ENCODE measurements at places on chromosomes 12 and 14.

DNA sequence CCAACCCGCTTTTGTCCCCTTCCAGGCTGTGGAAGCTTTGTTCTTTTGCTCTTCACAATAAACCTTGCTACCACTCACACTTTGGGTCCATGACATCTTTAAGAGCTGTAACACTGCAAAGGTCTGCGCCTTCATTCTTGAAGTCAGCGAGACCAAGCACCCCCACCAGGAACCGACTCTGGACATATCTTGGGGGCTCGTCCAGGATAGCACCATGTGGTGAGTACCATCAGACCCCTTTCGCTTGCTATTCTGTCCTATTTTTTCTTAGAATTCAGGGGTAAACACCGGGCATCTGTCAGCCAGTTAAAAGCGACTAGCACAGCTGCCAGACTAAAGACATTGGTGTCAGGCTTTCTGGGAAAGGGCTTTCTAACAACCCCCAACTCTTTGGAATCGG is 137.6 kb upstream of the PPFIA2 start:
- DNase-seq: no peak

DNA sequence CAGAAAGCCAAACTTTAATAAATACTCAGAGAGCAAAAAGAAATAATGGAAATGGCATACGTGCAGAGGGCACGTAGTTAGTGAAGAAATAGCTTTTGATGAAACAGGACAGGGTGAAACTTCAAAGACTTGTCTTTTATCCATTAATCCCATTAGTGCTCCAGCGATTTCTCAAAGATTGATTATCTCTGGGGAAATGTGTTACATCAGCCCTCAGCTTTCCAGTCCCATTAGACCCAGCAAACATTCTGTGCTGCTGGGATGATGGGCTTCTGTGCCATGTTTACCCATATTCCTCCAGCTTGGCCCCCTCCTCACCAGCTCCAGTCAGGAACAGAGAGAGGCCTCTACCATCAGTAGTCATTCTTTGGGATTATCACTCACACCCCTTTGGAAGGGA is 113.1 kb downstream of the CACNA1C start:
- DNase-seq: no peak

DNA sequence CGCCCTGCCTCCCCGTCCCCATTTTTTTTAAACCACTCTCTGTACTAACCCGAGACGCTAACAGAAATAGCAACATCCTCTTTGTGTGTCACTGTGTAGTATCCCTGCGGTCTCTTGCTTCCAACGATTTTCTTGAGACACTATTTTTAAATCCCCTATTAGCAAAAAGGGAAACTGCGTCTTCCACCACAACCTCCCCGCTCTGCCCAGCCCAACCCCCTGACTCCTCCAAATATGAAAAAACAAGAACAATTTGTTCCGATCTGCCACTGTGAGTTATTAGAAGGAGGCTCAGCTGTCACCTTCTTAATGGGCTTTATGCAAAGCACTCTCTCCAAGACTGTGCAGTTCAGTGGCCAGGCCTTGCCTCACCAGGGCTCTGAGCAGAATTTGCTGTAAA is 76.3 kb downstream of the MAP1LC3B2 start:
- no peak for DNase-seq

- no peak for DNase-seq
Observed at GRCh38 chr14:100748944-100749343, 22.3 kb downstream of the DLK1 start.

DNA sequence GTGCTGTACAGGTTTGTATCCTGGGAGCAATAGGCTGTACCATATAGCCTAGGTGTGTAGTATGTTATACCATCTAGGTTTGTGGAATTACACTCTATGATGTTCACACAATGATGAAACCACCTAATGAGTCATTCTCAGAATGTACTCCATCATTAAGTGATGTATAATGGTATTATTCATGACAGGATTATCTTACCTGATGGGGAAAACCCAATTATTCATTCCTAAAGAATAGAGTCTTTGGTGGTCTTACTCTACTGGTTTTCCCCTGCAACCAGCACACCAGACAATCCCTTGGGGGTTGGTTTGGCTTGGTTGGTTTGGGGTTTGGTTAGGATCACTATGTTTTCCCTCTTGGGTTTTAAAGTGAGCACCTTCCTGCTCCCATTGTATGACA is 12.6 kb upstream of the OR10P1 start:
- no peak for DNase-seq

DNA sequence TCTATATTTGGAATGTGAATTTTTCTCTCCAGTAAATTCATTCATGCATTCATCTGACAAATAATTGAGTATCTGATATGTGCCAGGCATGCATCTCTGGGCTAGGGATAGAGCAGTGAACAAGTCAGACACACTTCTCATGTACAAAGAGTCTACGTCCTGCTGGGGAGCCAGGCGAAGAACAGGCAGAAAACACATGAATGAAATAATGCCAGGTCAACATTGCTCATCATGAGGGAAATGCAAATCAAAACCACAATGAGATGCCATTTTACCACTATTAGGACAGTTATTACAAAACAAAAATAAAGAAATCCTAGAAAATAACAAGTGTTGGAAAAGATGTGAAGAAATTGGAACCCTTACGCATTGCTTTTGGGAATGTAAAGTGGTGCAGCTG is 90.3 kb downstream of the PAX9 start:
- no peak for DNase-seq

- no peak for DNase-seq
Observed at GRCh38 chr14:58844544-58844943, 206.8 kb downstream of the DACT1 start.

GRCh38 chr14:90040411-90040810 is 21.4 kb upstream of the KCNK13 start:
- no peak for DNase-seq

DNA sequence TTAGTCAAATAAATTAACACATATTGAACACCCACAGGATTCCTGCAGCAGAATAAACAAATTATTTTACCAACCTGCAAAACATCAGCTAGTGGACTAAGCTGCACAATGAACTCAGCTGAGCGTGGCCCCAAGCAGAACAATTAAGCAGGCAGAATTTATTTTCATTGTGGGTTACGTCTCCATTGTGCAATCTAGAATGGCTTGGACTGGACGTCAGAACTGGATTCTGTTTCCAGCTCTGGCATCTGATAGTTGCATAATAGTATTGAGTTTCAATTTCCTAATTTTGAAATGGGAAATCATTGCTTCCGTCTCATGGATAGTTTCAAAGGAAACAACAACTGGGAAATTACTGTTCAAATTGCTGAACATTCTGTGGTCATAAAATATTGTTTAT is 35.5 kb upstream of the RERG start:
- no peak for DNase-seq

GRCh38 chr12:32115404-32116104 is 8.9 kb downstream of the BICD1 start:
- DNase-seq: no peak

GRCh38 chr12:32478858-32479725 is 79.7 kb downstream of the FGD4 start:
- DNase-seq: no peak

GRCh38 chr14:103508521-103509329 is 13.9 kb downstream of the CKB start:
- no peak for DNase-seq

DNA sequence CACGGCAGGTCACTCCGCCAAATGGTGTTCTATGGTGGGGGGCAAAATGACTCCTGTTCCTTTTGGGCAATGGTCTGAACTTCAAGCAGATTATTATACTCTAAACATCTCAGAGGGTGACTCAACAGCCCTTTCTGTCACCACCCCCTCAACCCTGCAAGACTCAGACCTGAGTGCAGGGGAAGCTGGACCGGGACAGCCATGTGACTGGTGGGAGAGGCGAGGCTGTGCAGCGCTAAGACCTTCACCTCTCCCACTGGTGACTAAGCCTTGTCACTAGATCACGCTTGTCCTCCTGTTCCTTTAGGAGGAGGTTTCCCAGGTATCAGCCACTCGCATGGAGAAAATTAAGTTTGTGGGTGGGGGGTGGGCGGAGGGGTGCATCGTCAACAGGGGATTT is 67.1 kb upstream of the CCND2 start:
- no peak for DNase-seq

GRCh38 chr14:75053396-75054291 is 2.4 kb upstream of the MLH3 start:
- DNase-seq: no peak

DNA sequence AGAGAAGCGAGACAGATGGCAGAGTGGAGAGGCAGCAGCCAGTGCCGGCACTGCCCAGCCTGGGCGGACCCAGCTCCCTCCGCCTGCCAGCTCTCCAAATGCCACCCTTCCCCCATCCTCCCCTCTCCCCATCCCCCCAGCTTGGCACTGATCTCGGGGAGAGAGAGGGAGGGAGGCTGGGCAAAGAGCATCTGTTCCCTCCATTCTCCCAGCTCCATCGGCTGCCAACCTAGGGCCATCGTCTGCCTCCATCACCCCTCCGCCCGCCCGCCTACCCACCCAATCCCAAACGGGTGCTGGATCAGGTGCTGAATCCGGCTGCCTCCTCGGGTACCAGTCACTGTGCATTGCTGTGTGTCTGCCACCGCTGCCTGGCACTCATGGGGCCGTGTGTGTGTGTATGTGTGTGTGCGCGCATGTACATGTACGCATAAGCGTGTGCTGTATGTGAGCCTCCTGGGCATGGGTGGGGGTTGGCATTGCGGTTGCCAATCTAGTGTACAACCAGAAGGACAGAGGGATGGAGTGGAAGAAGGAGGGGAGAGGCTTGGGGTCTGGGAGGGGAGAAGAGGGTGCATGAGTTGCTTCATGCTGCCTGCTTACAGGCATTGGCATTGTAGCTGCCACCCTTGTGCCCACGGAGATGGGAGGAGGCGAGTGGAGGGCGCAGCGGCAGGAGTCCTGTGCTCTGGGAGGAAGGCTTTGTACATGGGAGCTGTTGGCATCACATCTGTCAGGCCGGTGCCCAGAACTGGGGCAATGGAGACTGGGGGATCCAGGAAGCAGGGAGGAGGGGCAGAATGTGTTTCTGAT is 38.4 kb downstream of the ZFHX2 start:
- no peak for DNase-seq

- DNase-seq: no peak
Observed at GRCh38 chr12:52971679-52972329, 22.9 kb downstream of the KRT18 start.

- DNase-seq: no peak
Observed at GRCh38 chr12:11697131-11697530, 47.7 kb downstream of the ETV6 start.

- no peak for DNase-seq
Observed at GRCh38 chr12:92289629-92290349, 144.1 kb upstream of the BTG1 start.

DNA sequence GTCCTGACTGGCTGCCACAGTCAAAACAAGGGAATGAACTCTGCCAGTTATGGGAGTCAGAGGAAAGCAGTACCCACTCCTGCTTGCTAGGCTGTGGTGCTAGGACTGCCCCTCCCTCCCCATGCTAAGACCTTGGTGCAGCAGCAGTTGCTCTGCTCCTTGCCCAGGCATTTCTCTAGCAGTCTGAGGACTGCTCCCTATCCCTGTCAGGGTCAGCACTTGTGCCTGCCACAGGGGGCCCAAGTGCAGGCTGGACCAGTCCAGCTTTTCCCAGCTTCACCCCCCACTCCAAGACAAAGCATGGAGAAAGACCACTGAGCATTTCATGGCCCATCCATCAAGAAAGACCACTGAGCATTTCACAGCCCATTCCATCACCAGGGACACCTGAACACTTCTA is 305.8 kb upstream of the CLEC14A start:
- DNase-seq: no peak

GRCh38 chr12:27627123-27627852 is 69.0 kb upstream of the REP15 start:
- no peak for DNase-seq

DNA sequence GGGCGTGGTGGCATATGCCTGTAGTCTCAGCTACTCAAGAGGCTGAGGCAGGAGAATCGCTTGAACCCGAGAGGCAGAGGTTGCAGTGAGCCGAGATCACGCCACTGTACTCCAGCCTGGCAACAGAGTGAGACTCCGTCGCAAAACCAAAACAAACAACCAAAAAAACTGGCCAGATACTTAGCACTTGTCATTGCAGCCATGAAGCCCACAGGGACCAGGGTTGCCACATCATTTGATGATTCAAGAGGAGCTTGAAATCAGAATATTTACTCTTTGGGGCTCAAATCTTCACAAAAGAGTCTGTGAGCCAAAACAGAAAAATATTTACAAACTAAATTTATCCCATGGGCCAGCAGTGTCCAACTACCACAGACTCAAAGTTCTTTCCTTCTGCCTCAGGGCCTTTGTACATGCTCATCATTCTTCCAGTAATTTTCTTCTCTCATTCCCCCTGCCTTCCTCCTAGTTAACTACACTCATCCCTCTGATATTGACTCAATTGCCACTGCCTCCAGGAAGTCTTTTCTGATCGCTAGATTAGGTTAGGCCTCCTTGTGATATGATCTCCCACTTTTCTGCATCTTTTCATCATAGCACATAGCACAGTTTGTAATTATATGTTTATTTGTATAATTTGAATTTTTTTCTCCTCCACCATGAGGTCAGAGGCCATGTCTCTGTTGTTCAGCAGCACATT is 130.8 kb upstream of the PLEKHG7 start:
- no peak for DNase-seq

GRCh38 chr14:68513137-68513536 is 279.7 kb downstream of the ZFP36L1 start:
- no peak for DNase-seq

DNA sequence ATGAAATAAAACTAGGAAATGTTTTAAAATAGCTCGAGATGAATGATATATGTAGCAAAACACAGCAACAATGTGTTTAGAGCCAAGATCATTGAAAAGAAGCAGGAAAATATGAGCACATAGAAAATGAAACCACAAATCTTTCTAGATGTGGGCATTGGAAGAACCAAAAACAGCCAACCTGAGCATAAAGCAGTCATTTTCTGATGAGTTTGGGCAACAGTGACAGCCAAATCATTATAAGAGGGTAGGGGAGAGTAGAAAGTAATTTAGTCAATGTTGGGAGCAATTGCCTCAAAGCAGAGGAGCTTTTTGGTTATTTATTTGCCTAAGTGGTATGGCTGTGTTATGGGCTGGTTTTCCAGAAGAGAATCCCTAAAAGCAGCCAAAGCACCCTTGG is 8.8 kb upstream of the BICDL1 start:
- DNase-seq: no peak

DNA sequence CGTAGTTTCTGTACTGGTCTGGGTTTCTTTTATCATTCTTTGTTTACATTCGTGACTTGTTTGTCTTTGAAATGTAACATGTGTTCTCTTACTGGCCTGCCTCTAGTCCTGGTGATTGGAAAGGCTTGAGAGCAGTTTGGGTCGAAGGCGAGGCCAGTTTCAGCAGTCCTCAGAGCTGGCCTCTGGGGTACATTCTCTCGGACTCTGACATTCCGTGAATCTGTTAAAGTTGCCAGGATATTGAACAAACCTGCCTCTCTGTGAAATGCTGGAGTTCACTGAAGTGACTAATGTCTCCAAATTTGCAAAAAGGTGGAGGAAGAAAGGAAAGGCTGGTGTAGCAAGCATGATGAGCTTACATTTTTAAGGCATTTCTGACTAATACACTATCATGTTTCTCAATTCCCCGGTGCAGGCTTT is 1.5 kb downstream of the PLEKHA5 start:
- no peak for DNase-seq

Data from CD4-positive, alpha-beta T cell treated with Interleukin-2 at 100 ng/mL for 4 hours (primary cell).